ENCODE measurements at places on chromosomes 12 and 14.

DNA sequence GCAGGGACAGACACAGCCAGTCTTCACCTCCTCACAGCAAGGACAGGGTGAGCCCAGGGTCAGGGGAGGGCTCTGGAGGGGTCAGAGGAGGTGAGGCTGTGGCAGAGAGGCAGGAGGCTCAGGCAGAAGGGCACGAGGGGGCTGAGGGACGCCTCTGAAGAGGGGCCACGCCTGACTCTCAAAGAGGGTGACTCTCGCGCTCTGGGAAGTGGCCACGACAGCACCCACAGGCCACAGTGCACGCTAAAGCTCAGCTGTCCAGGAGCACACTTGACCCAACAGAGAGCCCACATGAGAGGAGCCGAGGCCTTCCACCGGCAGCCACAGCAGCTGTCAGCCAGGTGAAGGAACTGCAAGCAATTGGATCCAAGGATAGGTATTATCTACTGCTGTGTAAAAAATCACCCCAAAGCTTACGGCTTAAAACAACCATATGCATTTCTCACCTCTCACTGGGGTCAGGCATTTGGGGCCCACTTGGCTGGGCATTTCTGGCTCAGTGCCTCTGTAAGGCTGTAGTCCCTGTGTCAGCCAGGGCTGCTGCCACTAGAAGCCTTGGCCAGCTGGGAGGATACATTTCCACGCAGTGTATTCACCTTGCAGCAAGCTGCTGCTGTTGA is 27.8 kb downstream of the SLC6A12 start:
- DNase-seq, result no peak

GRCh38 chr14:73311708-73312030 is 74.4 kb downstream of the PAPLN start:
- no peak for DNase-seq

DNA sequence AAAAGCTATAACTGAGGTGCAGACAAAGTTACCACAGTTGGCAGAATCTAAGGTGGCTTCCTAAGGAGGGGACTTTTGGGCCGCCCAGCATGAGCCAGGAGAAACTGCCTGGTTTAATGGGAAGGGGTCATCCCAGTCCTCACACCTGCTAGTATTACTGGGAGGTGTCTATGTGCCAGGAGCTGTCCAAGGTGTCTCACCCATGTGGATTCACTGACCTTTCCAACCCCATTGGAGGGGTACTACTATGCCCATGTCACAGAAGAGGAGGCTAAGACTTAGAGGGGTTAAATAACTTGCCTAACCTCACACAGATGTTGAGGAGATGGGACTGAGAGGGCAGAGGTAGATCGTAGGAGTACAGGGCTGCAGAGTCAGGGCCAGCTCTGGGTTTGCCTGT is 10.2 kb downstream of the ABCB9 start:
- DNase-seq, result no peak

- DNase-seq, result no peak
These were observed 224.6 kb downstream of the ANO2 start for GRCh38 chr12:5720381-5721005.

GRCh38 chr12:64600164-64600561 is 10.1 kb upstream of the RASSF3 start:
- no peak for DNase-seq

DNA sequence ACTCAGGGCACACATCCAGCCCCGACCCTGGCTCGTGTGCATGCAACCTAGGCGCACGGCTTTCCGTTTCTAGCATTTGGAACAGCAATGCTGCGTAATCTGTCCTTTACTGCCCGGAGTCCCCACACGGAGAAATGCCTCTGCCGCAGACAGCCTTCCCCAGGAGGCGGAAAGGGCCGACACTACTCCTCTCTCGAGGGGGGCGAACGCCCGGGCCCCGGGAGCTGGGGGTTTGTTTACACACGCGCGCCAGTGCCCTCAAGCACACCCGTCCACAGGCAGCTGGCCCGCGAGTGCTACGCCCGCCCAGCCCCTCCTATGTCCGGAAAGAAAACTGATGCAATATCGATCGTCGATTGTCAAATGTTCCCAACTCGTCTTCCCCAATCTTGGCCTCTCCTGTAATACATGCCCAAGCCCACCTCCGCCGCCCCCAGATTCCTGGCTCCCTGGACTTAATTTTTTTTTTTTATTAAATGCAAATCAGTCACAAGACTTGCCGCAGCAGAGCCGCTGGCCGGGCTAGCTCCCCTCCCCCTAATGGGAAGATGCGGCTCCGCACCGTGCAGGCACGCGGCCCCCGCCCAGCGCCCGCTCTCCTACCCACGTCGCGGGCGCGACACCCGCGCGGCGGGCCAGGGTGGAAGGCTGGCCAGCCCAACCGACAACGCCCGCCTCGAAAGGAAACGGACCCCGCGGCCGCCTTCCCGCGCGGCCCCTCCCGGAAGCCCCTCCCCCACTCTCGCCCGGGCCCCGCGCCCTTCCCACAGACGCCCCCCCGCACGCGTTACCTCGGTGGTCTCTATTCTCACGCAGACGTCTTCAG is 642 bp downstream of the SLC38A2 start:
- DNase-seq, result no peak

DNA sequence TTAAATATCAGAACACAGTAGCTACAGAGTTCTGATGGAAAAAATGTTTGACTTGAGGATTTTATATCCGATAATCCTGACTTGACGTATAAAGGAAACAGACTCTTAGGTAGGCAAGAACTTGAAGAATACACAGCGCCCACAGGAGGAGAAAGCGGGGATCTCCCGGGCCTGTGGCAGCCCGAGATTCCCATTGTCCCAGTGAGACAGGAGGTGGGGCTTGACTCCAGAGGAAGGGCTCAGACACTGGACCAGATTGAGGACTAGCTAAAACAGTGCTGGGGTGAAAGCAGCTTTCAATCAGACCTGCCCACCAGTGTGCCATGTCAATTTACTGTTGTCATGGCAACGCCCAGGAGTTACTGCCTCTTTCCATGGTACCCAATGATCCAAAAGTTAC is 51.1 kb upstream of the C14orf180 start:
- DNase-seq, result no peak

DNA sequence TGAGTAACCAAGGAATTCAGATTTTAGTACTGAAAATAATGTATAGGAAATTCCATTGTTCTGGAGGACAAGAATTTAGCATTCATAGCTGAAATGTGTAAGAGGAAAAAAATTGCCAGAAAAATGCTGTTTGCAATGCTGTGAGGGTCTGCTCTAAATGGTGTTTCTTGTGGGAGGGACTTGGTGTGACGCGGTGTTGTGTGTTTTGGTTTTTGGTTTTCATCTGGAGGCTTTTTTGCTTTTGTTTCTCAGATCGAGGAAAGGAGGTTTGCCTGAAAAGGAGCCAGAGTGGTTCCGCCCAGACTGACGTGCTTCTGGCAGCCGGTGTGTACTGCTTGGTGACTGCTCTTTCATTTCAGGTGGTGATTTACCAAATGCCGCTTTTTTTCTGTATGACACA is 211.8 kb upstream of the HMGA2 start:
- no peak for DNase-seq

GRCh38 chr12:92926549-92926948 is 2.5 kb downstream of the EEA1 start:
- DNase-seq, result no peak

DNA sequence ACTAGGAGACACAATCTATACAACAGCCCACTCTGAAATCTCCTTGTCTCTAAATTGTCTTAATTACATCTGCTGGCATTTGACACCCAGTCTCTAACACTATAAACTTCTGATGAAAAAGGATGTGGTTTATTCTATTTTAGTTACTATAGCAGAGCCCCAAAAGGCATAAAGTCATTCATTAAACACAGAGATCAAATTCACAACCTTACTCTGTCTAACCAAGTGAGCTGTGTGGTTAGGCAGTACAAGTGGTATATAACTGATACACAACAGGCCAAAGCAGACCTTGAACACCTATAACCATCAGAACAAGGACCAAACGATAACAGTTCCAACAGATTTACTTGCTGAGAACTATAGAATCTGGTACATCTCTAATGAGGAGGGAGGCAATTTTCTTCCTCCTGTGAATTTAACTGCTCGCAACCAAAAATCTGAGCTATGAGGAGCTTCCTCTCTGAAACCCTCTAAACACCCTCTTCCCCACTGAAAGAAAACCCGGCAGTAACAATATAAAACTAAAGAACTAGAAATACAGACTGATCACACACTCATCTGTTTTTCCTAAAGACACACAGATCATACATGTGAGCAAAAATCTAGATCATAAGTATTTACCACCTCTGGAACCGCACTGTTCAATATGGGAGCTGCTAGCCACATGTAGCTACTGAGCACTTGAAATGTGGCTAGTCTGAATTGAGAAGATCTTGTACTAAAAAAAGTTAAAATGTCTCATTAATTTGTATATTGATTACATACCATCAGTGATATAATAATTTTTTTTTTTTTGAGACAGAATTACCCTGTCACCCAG is 17.7 kb downstream of the SPPL3 start:
- no peak for DNase-seq

DNA sequence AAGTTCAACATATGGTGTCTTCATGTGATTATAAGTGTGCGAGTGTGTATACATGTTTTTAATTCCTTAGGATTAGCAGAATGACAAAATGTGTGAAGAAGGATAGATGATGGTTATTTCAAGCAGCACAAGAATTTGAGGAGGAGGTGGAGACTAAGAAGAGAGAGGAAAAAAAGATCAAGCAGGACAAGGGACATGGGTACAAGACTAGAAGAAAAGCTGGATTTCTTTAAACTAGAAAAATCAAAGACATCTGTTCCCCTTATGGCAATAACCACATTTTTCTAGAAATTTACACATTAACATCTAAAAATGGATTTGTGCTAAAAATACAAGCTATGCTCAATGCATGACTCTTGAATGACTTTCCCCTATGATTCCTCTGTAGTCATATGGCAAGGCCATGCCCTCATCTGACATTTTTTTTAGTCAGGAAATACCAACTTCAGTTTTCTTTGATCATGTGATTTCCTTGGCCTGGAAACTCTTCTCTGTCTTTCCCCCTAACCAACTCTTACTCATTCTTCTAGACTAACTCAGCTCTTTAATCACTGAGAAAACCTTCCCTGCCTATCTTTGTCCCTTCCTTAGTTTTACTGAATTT is 435.8 kb downstream of the NRXN3 start:
- DNase-seq, result no peak

DNA sequence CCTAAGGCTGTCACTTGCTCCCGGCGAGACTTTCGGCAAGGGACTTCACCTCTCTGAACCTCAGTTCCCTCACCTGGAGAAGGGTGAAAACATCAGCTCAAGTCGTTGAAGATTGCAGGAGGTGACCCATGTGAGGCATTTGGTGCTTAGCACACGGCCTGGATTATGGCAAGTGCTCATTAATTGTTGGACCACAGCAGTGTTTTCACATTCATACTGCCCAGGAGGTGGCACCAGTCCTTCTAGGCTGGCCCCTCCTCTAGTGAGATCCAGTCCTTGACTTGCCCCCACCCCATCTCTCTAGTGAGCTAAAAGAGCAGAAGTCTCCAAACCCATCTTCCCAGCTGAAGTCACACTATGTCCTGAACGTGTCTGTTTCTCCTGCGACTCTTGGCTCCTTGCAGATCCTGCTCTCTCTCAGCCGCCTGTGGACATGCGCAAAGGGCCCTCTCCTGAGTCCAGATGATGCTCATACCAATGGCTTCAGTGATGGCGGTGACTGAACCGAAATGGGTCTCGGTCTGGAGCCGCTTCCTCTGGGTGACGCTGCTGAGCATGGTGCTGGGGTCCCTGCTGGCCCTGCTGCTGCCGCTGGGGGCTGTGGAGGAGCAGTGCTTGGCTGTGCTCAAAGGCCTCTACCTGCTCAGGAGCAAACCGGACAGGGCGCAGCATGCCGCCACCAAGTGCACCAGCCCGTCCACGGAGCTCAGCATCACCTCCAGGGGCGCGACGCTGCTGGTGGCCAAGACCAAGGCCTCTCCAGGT is 1.6 kb downstream of the FICD start:
- no peak for DNase-seq

DNA sequence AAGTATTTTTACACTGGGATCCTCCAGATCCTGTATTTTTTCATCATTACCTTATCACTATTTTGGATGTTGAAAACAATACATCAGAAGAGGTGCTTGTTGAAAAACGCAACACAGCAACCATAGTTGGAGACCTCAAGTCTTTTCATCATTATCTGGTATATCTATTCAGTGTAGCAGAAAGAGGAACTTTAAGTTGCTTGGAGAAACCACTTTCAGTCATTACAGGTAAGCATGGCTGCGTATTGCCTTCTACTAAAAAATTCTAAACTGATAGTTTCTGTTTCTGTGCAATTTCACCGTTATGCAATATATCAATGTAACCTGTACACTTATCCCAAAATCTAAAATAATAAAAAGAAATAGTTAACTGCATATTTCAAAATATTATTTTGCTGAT is 32.2 kb upstream of the PTPRQ start:
- DNase-seq, result no peak

- no peak for DNase-seq
These were observed 39.0 kb downstream of the ELK3 start for GRCh38 chr12:96233168-96233567.

DNA sequence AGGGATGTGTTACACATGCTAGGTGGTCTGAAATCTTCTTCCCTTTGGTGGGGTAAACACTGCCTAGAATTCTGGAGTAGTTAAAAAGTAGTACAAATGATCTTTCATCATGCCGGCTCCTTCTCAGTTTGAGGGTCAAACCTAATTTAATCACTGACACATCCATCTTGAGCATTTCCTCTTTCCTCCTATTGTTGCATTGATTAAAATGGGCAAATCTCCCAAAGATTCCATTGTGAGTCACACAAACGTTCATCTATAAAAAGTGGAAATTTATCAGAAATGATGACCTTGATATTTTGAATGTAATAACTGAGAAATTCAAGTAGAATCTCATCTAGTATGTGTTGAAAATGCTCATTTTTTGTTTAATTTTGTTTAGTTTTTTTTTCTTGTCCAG is 996.0 kb downstream of the NRXN3 start:
- no peak for DNase-seq

GRCh38 chr14:64934338-64934929 is 8.1 kb downstream of the GPX2 start:
- no peak for DNase-seq

DNA sequence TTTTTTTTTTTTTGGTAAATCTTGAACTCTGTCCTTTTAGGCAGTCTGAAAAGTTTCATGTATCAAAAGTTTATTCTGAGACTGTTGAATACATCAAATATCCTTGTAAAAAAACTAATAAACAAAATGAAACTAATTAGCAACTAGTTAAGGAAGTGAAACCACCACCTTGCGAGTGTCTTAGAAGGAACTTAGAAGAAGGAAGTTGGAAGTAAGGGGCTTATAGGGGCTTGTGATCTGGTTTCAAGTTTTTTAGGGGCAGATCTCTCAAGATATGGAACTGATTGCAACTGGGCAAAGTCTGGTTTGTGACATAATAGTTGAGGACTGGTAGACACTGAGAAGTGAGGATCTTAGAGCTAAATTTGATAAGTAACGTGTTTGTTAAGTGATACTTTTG is 748.8 kb downstream of the C12orf50 start:
- DNase-seq, result no peak
